DMS153 (cell line): ENCODE measurements at places on chromosomes 2 and 18.

DNA sequence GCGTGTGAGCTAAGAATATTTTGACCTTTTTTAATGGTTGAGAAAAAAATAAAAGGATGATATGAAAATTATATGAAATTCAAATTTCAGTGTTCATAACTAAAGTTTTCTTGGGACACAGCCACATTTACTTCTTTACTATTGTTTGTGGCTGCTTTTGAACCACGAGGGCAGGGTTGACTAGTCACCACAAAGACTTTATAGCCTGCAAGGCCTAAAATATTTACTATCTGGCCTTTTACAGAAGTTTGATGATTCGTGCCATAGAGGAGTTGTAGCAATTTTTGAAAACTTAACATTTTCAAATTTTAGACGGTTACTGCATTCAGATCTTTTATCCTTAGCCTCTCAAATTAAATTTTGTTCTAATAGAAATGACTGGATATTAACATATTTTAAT lies 69.9 kb downstream of the LIMS1 start:
- no peak for DNase-seq

DNA sequence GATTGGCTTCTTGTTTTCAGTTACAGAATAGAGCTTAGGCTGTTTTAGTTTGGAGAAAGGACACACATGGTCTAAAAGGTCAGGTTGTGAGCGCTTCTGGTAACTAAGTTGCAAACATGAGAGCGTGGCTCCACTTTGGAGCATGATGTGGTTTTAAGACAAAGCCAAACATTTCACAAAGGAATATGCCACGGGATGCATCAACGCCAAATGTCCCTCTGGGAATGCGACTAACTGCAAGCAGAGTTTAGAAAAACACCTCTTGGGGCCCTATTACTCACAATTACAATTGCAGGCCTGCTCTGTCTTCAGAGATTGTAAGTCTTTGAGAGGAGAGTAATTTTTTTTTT lies 25.4 kb downstream of the MYO7B start:
- no peak for DNase-seq

GRCh38 chr18:50465211-50466153 lies 90.6 kb downstream of the SKA1 start:
- DNase-seq, result no peak

- no peak for DNase-seq
These were observed 67.8 kb downstream of the TDRD15 start for GRCh38 chr2:21191535-21191934.

- DNase-seq, result no peak
These were observed 61.4 kb downstream of the DYM start for GRCh38 chr18:49399003-49399402.

DNA sequence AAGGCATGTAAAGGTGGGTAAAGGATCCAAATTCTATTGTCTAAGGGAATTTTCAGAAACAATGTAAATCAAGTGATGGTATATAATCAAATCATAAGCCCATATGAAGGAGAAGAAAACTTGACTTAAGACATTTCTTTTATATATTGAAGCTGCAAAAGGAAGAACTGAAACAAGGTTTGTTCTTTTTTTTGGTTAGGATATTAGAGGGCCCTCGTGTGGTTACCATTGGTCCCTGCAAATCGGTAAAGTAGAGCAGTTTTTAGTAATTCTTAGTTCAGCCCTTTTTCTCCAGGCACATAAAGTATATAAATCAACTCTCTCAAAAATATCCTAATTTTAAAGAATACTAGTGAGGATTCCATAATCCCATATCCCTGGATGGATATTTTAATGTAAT lies 105.6 kb upstream of the STK17B start:
- DNase-seq, result no peak

DNA sequence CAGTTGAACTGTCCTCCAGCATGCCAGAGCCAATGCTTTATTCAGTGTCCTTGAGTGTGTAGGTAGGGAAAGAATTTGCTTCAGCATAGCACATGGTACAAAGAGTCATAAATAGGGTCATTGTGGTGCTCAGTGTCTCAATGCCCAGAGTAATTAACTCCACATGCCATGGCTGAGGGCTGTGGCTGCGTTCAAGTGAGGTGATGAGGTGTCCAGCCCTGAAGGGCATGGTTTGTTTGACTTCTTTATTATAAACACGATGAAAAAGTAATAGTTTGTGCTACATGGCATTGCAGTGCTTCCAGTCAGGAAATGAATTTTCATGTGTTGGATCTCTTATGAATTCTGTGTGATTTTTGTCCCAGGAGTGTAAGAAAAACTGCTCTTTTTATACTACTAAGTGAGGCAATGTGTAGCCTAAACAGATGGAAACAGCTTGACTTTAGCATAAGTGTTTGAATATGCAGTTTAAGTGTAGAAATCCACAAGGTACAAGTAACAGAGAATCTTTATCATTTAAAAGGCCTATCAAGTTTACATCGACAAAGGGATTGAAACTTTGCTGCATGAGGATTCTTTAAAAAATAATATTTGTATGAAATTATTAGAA lies 507.9 kb upstream of the CDH2 start:
- no peak for DNase-seq

- no peak for DNase-seq
These were observed 4.0 kb downstream of the B4GALT6 start for GRCh38 chr18:31680433-31680811.

GRCh38 chr2:27408601-27409320 lies 630 bp downstream of the PPM1G start:
- DNase-seq, result no peak

DNA sequence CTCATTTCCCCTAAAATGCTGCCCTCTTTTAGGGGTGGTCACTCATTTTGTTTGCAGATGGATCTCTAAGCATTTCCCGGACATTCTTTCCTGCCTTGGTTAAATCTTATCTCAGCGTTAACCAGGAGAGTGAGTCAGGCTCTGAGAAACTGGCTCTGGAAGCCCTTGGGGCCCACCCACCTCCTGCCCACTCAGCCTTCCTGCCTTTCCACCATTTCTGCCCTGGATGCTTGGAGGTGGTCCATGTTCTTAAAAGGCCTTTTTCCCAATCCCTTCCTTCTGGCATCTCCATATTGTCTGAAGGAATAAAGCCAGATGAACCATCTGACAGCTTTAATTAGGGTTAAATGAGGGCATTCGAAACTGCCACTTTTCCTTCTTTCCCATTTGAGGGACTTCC lies 9.5 kb downstream of the HK2 start:
- no peak for DNase-seq

DNA sequence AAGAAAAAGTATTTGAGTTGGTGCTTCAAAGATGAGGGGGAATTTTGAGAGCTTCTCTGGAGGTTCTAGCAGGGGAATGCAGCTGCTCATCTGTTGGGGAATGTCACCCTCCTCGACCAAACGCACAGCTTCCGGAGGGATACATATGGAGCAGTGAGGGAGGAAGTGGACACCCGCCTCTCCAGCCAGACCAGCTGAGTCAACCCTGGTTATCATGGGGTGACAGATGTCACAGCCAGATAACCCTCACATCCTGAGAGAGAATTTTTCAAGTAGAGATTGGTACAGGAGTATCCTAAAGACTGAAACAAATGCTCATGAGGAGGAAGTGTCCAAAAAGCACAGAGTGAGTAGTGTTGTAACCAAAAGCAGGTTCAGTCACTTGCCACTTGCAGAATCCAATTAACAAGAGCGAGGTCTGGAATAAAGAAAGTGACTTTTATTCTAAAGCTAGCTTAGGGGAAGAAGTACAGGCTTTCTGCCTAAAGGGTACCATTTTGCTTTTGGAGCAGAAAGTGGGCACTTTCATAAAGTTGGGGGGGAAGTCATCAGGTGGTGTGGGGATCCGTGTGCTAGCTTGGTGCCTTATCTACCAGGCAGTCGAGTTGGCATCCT lies 395.2 kb downstream of the RAD51AP2 start:
- no peak for DNase-seq

DNA sequence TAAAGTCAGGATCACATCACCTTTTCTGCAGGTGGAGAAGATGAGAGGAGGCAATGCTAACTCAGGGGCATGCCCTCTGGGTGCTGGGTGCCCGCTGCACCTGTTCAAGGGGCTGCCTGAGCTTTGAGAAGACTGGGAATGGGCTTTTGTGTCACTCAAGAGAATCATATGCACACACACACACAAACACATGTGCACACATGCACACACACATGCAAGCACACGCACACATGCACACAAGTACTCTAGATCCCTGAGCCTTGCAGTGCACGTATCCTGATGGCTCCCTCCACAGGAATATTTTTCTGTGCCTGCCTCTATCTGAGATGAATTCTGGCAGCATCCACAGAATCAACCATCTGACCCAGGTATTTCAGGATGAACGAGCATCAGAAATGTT lies 110.0 kb upstream of the TEX51 start:
- DNase-seq, result no peak

GRCh38 chr2:209141818-209142217 lies 282.0 kb upstream of the MAP2 start:
- DNase-seq, result no peak

DNA sequence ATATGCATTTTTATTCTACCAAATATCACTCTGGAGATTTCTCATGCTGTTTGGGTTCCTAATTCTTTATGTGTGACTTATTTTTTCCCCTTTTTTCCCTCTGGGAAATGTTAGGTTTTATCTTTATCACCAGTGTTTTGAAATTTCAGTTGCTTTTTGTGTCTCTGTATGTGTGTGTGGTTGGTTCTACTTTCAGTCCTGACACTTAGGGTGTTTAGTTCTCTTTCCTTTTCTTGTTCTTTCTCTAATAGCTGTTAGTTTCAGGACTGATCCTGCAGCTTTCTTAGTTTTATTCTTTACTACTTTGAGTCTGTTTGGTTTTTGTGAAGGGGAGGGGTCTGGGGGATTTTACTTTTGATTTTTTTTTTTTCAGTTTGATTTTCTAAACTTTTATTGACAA lies 23.1 kb downstream of the PPM1B start:
- DNase-seq, result no peak

DNA sequence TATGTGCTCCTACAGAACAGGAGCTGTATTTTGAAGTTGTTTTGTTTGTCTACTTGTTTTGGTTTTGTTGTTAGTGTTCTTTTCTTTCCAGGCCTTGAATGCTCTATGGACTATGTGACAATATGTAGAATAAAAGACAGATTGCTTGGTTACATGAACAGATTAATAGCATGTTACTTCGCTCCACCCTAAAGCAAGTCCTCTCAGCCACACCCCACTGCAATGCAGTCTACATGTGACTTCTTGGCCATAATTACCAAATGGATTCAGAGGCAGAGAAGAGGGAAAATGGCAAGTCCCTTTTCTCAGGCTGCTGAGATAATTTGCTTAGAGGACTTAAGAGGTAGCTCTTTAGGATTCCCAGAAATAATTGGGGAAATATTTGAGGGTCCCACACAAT lies 123.2 kb upstream of the CYP1B1 start:
- DNase-seq, result no peak

DNA sequence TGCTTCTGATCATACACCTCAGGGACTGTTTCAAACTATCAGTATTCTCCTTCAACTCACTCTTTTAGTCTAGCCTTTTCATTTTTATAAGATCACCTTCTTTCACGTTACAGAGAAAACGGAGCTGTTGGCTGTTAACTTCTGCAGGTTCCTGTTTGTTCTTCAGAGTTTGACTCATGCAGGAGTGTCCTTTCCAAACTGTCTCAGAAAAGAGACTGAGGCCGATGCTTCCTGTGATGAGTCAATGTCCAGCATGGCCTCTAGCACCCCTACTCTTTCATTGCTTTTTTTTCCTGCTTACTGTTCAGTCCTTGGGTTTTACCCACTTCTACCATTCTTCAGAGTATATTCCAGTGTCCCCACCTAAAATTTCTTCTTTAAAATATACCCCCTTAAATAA lies 240.8 kb upstream of the RGPD4 start:
- no peak for DNase-seq

GRCh38 chr18:72206814-72207213 lies 337.3 kb downstream of the CBLN2 start:
- DNase-seq, result no peak

DNA sequence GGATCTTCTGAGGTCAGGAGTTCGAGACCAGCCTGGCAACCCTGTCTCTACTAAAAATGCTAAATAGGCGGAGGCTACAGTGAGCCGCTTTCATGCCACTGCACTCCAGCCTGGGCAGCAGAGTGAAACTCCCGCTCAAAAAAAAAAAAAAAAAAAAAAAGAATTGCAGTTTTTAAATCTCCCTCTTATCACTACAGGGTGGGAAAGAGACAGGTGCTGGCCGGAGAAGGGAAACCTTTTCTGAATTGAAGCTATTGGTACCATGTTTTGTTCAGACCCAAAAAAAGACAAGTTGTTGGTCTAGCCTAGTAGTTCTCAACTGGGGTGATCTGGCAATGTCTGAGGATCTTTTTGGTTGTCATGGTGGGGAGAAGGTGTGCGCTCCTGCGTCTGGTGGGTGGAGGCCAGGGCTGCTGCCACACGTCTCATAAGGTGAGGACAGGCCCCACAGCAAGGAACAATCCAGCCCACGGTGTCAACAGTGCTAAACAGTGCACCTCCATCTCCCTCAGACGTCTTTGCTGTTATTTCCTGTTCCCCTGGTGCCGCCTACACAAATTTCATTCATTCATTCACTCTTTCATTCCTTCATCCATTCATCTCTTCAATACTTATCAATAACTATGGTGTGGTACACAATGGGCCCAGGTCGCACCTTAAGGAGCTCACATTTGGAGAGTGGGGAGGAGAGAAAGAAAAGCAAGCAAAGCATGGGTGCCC lies 28.8 kb upstream of the ODC1 start:
- DNase-seq, result no peak

DNA sequence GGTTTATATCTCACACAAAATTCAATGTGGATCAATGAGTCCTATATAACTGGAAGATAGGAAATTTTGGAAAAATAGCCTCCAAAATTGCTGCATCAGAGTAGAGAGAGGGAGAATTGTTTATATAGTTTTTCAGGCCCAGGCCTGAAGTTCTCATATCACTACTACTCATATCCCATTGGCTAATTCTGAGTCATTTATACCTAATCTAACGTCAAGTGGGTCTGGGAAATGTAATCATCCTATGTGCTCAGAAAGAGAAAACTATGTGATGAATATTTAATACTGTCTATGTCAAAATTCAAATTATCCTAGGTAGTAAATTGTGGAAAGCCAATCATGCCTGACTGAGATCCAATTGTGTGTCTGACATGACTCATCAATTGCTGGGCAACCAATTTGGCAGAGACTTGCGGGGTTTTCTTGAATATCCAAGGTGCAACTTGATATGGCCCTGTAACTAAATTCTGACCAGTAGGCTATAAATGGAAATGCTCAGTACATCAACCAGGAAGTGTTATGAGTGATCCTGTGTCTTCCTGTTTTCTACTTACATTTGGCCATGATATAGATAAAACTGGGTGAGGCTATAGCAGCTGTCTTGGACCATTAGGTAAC lies 744.4 kb downstream of the KCNJ3 start:
- DNase-seq, result no peak

DNA sequence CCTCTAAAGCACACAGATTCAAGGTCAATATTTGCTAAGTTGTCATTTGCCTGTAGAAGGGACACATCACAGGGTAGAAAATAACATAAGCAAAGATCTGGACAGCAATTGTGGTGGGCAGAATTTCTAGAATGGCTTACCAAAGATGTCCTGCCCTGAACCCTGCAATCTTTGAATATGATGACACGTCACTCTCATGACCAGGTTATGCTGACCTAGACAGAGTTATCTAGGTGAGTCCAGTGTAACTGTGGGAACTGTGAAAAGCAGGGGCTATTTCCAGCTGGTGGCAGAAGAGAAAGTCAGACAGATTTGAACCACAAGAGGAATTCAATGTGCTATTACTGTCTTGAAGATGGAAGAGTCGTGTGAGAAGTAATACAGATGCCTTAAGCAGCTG lies 112.3 kb upstream of the CNGA3 start:
- DNase-seq, result no peak
